ENCODE measurements at places on chromosomes 12 and 14. TPM values are rescaled to one million over a fixed set of nuclear protein-coding genes. Genes with fewer than 3 reads are reported as not detected.

STAC3 gene
- total RNA-seq, result 3.1 TPM

EPYC gene
- total RNA-seq, result not detected

RASSF8 gene
- 52.8 TPM for total RNA-seq

IL22 gene
- not detected for total RNA-seq

RASSF9 gene
- total RNA-seq, result 10.1 TPM

NFATC4 gene
- 45.3 TPM for total RNA-seq

DPPA3 gene
- not detected for total RNA-seq

NPAS3 gene
- 5.0 TPM for total RNA-seq

HNRNPC gene
- 398 TPM for total RNA-seq

SLC24A4 gene
- total RNA-seq, result 0.85 TPM

GALNT9 gene
- 20.7 TPM for total RNA-seq

Data from kidney (tissue), 22 donors.